CD4-positive, alpha-beta T cell (primary cell): ENCODE measurements at places on chromosomes 16 and 17.

DNA sequence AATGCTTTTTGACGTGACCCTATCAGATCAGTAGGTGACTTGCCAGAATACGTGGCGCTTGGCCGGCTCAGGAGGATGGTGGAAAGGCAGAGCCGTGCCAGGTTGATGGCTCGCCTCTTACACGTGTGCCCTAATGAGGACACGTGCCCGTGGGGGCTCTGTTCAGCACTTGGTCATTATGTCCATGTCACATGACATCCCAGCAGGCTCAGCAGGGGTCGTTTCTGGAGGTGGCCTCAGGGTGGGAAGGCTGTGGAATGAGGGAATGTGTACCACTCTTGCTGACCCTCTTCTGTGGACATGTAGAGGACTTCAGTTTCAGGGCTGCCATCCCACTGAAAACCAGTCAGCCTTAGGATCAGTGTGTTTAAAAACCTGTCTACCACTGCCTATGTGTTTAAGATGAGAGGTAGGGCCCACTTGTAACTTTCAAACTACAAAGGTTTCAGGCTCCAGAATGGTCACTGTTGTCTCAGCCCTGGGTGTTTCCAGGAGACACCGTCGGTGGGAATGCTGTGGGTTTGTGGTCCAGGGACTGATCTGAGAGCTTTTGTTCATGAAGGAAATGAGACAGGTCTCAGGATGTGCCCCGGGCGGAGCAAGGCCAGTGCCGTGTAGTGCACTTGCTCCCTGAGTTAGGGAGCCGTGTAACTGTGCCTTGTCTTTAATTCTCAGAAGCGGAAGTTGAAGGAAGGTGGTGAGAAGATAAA lies 12.1 kb downstream of the UBN1 start:
- DNase-seq = no peak

DNA sequence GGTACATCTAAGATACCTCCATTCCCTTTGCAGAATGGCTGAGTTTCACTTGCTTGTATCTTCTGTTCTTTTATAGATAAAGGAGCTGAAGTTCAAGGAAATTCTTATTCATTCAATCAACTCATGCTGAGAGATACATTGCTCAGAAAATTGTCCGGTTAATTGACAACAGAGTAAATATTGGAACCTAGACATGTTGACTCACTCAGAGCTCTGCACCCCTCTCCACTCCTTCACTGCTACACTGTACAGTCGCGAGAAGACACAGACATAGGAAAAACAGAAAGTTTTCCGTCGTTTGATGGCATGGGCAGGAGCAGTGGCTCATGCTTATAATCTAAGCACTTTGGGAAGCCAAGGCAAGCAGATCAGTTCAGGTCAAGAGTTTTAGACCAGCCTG lies 690.5 kb upstream of the SOX9 start:
- DNase-seq = no peak

DNA sequence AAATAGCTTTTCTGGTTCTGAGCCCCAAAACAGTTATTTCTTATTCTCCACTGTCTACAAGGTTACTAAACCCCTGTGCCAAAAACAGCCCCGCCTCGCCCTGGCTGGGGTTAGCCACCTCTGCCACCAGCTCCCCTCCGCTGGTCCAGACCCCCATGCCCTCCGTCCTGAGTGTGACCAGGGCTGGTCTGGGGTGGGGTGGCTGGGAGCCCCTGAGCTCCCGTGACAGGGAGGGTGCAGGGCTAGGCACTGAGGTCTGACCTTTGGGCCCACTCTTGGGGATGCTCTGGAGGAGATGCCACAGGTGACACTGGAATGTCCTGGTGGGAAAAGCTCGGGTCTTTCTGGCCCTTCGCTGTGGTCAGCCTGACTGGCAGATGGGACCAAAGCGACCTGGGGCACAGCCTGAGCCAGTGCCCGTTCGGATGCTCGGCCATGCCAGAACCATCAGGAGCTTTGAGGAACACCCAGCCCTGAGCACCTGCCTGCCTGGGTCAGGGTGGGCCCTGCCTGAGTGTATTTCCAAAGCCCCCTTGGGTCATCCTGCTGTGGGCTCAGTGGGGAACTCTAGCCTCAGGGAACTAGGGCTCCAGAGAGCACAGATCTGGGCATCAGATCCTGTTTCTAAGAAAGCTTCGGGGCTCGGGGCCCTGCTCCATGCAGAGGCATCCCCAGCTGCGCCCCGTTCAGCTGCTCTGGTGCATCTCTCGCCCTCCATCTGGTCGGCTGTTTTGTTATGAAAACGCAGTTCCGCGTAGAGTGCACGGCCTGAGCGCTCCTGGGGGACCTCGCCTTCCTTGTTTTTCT lies 72.1 kb upstream of the GNG13 start:
- no peak for DNase-seq

GRCh38 chr16:65386672-65387071 lies 264.8 kb upstream of the CDH11 start:
- DNase-seq = no peak
